ENCODE measurements at places on chromosomes 5 and 9.

- no peaks in the 10 kb centered on the region for H3K4me1 ChIP-seq
- H3K4me3 ChIP-seq, result no peak overlapping the region
- no peaks in the 10 kb centered on the region for H3K27me3 ChIP-seq
- DNase-seq, result no peak
- no peaks in the 10 kb centered on the region for H3K36me3 ChIP-seq
Measured at GRCh38 chr9:97354637-97355036, 47.2 kb downstream of the CCDC180 start.

- H3K4me1 ChIP-seq, result no peaks in the 10 kb centered on the region
- no peak for DNase-seq
- no peaks in the 10 kb centered on the region for H3K36me3 ChIP-seq
- no peak overlapping the region for H3K4me3 ChIP-seq
Measured at GRCh38 chr5:13859270-13860065, 85.0 kb downstream of the DNAH5 start.

- no peaks in the 10 kb centered on the region for H3K36me3 ChIP-seq
- H3K4me1 ChIP-seq, result peaks cover 9% of the 10 kb centered on the region
- no peak within 1 kb of the TSS for H3K27ac ChIP-seq
- peak within 1 kb of the TSS; percentile 44 for H3K4me3 ChIP-seq
- peaks cover 19% of the 10 kb centered on the region for H3K27me3 ChIP-seq
Measured at GRCh38 chr9:16870596-16871335, at the start of gene BNC2. BNC2 (minus strand) TSS chr9:16870670; CDS start chr9:16870648, 22 bp downstream.

GRCh38 chr5:150948539-150948938 is 43.8 kb upstream of the ZNF300 start:
- H3K36me3 ChIP-seq, result no peaks in the 10 kb centered on the region
- H3K27ac ChIP-seq, result no peak overlapping the region
- DNase-seq, result no peak
- H3K4me1 ChIP-seq, result no peaks in the 10 kb centered on the region

Measured in RWPE2 (cell line).